ENCODE measurements at places on chromosomes 4 and X. TPM values are rescaled to one million over a fixed set of nuclear protein-coding genes. Genes with fewer than 3 reads are reported as not detected.

DNA sequence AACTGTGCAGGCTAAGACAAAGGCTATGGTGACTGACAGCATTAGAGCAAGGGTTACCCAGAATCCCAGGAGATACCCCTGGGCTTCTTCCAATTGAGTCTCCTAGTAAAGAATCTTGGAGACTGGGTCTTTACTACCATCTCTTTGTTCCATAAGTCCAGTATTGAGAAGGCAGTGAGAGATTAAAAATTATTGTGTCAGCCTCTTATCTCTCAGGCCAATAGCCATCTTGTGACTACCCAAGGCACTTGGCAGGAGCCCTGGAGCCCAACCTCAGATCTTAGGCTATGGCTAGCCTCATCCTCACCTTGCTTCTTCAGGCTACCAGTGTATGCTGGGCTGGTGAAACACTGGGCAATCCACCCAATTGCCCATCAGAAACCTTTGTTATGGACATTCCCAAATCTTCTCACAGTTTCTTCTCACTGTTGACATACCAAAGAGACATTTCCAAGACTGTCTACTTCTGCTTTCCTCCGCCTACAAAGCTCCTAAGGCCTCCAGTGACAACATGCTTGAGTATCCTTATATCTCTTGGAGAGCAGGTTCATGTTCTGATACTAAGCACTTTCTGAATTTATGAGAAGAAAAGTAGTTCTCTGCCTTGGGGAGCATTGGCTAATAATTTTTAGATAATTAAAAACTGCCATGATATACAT, 76.3 kb upstream of the STIM2 start:
- DNase-seq, result no peak

DNA sequence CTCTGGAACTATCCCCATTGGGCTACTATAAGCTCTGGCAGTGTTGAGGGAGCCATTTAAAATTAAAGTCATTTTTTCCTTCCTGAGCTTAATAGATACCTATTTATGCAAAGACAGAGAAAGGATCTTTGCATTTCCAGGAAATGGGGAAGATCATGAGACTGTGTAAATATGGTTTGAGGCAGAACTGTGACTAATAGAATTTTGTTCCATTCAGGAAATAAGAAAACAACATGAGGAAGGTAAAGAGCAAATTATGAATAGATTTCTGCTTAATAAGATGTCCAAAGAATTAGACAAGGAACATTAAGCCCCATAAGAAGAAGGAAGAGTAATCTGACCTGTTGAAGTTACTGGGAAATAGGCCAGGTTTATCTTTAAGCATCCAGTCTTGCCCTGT, 17.8 kb upstream of the TBC1D19 start:
- DNase-seq, result no peak

- DNase-seq, result no peak
These were observed 56.3 kb downstream of the MSN start for GRCh38 chrX:65723706-65724105.

DNA sequence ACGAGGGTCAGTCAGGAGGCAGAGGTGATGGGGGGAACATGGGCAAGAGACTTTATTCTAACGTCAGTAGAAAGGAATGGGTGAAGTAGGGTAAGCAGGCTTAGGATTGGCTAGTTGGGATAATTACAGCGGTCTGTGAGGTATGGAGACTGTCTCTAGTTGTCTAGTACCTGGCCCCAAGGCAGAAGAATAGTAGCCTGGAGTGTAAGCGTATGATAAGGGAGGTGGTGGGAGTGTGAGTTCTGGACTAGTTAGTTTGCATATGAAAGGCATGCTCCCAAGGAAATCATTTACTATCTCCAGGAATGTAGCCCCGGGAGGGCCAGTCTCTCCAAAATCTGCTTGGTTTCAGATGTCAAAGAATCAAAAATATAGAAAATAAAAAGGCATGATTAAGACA, 219.6 kb upstream of the ANXA3 start:
- DNase-seq, result no peak

DNA sequence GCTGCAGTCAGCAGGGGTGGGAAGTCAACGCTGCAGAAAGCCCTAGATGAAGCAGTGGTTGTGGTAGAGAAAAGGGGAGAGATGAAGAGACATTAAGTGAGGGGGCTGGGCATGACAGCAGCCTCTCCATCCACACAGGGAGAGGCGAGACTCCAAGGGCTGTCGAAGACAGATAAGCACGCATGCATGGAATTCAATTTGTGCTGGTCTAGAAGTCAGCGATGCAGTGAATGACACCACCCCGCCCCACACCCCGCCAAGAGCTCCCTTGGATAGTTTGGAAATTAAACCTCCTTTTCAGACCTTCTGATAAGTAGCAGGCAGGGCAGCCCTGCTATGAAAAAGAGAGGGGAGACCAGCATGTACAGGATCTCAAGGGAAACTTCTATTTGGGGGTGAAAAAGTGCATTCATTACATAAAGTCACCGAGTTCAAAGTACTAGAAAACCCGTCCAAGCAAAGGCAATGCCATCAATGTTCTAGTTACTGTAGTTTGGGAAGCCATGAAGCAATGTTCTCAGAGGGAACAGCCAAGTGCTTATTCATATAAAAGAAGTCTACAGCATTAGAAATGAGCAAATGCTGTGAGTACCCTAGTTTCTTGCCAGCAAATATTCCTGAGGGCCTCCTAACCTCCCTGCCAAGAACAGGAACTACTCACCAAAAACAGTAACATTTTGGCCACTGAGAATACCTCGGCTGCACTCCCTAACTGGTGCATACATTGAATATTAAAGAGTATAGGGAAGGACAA, 152.3 kb upstream of the ANXA10 start:
- no peak for DNase-seq

DNA sequence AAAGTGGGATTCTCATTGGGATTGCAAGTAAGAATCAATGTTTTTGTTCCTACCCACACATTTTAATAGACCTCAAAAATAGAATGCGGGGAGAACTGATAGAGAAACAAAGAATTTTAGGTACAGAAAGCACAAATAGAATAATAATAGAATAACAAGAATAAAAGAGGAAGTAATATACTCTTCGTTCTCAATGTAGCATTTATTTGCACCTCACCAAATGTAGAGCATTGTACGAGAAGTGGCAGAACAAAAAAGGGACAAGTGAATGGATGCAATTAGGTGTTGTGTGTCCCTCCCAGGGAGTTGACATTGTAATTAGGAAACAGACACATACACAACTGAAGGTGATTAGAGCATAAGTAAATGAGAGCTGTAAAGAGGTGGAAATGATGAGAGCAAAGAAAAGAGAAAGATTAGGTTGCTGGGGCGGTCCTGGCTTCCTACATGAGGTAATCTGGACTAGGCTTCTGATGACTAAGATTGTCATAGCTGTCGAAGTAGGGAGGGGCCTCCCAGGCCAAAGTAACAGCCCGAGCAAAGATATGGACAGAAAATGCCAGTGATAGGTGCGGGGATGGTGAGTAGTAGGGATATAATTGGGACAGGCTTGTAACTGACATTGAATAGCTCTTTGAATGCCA, 10.4 kb downstream of the RAB9A start:
- peak; percentile 50 for DNase-seq

DNA sequence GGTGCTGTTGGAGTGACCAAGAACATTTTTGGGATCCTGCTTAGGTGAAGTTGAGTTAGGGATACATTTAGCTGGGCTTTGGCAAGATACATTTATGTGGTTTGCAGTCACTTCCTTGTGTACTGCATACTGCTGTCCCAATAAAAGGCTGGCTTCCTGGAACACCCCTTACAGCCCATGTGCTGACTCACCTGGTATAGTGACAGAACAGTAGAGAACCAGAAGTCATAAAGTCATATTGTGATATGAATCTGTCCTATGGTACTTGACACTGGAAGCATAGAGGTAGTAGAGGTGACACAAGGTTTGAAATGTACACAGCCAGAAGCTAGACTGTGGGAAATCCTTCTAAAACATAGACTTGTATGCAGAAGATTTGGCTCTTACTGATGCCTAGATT, 55.3 kb upstream of the SLC25A43 start:
- DNase-seq, result peak; percentile 18

DNA sequence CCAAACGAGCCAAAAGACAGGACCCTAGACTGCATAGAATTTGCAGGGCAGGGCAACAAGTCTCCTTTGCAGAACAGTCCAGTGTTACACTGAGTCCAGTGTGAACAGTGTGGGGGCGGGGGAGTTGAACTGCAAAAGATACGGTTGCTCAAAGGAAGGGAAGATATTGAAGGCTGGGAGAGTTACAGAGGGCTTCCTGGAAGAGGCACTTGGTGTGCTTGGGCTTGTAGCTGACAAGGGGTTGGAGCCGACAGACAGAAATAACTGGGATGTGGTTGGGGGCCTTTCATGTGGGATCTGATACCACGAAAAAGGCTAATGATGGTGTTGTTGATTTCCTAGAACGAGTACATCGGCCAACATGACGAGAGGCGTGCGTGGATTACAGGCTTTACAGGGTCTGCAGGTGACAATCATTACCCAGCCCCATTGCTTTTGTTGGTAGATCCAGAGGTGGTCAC, 6.1 kb downstream of the XPNPEP2 start:
- DNase-seq, result no peak

GRCh38 chr4:156705311-156705710, 266.3 kb downstream of the PDGFC start:
- DNase-seq, result no peak

GRCh38 chr4:15003401-15003890, 1.2 kb downstream of the CPEB2 start:
- peak; percentile 82 for DNase-seq

GRCh38 chr4:70801265-70801809, 38.4 kb downstream of the GRSF1 start:
- no peak for DNase-seq

Gene GAGE1
- not detected for total RNA-seq

Gene FAM114A1
- total RNA-seq, result 127 TPM

Gene TMEM271
- total RNA-seq, result not detected

Gene CTAG1A
- total RNA-seq, result not detected

Gene LRIT3
- 0.13 TPM for total RNA-seq

Gene F8
- total RNA-seq, result 1.4 TPM

Measured in hepatocyte (in vitro differentiated cells).